ENCODE measurements at places on chromosomes 16 and 17.

- DNase-seq = no peak
These were observed 20.6 kb downstream of the CHAD start for GRCh38 chr17:50447870-50448595.

- peak; percentile 45 for DNase-seq
These were observed 4.5 kb downstream of the ARHGAP27 start for GRCh38 chr17:45428050-45428617.

GRCh38 chr16:19138601-19139000 lies 24.8 kb downstream of the ITPRIPL2 start:
- peak; percentile 86 for DNase-seq

DNA sequence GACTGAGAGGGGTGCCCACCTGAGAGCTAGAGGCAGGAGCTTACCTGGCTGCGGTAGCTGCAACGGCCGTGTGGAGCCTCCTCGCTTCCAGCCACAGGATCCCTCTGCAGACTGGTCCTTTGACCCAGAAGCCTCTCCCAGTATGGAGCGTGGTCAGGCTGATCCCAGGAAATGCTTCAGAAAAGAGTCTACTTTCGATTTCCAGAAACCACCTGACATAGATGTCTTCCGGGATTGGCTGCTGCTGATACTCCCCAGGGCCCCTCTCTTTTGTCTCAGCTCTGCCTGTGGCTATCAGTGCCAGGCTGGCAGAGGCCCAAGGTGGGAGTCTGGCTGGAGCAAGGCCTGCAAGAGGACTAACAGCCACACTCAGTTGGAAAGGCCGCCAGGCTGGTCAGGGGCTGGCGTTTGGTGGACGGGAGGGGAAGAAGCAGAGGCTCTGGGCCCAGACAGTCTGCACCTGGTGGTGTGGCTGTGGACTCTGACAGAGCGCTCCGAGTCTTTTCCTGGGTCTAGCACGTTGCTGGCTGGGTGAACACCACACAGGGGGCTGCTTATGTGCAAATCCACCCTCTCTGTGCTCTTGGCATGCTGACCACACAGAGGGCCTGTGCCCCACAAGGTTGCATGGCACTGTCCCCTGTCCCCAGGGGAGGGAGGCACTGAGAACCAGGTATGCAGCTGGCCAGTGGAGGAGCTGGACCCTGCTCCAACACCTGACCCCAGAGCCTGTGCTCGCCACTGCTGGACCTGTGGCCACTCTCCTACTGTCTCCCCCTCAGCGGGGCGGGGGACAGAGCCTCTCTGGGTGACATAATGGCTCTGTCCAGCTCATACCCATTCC lies at the start of gene LGALS3BP:
Gene LGALS3BP, minus strand, starts transcription at position 144 of the 844 bp plus-strand sequence. CDS start 2,732 bp downstream, outside the sequence.
- peak; percentile 47 for DNase-seq

DNA sequence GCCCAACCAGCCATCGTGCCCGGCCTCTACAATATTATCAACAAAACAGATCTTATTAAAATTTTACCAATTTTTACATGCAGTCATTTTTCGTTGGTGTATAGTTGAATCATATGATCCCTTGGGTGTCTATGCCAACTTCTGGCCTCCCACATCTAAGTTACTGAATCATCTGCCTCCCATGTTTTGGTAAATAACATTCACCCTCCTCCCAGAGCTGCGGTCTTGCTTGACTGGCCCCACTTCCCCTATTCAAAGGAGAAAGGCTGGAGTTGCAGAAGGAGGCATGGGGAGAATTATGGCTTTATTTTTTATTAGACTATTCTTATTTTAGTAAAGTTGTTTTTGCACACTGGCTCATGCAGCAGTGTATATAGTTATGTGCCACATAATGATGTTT lies 18.5 kb upstream of the CCL23 start:
- DNase-seq = no peak

Measured in AG10803 (cell line).